ENCODE measurements at places on chromosomes 1 and 21. TPM values are rescaled to one million over a fixed set of nuclear protein-coding genes. Genes with fewer than 3 reads are reported as not detected.

DNA sequence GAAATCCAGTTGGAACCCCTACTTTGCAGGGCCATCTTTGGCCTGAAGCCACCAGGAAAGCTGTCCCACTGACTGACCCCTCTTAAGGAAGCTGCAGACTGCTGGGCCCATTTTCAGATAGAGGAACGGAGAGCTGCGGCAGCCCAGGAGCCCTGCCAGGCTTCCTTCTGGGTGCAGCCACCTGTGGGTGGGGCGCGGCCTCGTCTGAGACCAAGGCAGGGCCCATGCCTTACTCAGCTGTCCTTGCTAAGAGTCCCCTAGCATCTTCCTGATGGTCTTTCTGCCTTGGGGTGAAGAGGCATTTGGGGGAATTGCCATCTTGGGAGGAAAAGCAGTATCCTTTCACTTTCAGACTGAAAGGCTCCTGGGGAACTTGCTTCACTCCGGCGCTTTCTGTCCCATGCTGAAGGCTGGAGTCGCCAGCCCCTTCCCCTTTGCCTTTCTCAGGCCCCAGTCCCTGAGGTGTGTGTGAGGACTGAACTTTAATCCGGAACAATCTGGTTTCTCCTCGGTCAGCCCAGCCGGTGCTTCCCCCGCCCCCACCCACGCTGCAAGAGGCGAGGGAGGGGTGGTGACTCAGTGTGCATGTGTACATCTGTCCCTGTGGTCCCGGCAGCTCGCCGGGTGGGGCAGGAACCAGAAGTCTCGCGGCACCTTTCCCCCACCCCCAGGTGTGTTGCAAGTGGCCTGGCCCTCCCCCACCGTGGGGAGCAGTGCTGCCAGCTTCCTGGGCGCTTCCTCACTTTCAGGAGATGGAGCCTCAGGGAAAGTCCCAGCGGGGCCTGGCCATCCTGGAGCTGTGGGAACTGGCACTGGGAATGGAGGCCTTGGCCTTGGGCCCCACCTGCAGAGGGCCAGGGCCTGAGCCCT is 5.1 kb downstream of the ZC3H12A start:
- H3K27ac ChIP-seq: peak overlapping the region; percentile 99
- peaks cover 66% of the 10 kb centered on the region for H3K4me1 ChIP-seq
- H3K36me3 ChIP-seq: peaks cover 31% of the 10 kb centered on the region
- peak; percentile 77 for DNase-seq

DNA sequence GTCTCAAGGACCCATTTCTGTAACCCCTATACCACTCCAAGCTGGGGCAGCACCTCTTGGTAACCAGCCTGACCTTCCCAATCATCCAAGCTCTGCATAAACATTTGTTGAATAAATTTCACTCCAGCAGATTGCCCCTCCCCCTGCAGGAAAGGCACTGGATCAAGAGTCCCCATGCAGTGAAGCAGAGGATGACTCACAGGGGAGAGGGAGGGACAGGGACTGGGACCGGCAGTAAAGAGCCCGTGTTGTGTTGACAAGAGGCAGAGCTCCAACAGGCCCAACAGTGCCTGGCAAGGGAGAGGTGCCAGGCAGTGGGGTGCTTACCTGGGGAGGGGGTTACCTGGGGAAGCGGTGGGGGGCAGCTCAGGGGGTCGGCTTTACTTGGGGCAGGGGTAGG is 32.3 kb downstream of the SLC9A1 start:
- H3K4me3 ChIP-seq: no peak overlapping the region
- H3K27ac ChIP-seq: peak overlapping the region; percentile 63
- no peak for DNase-seq
- H3K27me3 ChIP-seq: no peaks in the 10 kb centered on the region

DNA sequence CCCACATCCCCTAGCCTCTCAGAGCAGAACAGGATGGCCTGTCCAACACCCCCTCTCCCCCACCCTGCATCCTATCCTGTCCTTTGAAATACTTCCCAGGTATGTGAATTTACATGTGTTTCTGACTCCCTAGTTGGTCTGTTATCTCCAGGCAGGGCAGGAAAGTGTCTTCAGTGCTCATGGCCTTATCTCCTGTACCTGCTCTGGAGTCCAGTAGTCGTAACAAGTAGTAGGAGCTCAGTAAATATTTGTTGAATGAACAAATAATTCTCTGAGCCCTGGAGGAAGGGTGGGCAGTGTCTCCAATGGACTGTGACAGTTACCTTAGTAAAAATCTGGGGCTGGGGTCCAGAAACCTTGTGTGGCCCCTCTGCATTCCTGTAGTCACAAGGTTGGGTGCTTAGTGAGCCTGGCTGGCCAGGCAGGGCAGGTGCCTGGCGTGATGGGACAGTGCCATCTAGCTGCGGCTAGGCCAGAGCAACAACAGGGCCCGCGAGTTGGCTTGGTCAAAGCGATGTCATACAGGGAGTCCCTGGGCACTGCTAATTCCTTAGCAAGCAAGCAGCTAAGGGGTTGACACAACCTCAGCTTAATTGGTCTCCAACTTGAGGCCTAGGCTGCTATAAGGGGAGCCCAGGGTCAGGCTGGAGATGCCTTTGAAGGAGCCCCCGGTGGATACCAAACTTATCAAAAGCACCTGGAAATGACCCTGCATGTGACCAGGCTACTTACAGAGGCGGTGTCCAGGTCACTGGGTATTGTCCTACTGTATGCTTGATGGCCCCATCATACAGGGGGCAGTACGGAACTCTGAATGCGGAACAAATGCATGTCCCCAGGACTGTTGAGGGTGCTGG is 89.0 kb upstream of the PPM1J start:
- H3K4me1 ChIP-seq: no peaks in the 10 kb centered on the region
- peak; percentile 41 for DNase-seq
- no peak overlapping the region for H3K27ac ChIP-seq
- H3K27me3 ChIP-seq: peaks cover 9% of the 10 kb centered on the region

DNA sequence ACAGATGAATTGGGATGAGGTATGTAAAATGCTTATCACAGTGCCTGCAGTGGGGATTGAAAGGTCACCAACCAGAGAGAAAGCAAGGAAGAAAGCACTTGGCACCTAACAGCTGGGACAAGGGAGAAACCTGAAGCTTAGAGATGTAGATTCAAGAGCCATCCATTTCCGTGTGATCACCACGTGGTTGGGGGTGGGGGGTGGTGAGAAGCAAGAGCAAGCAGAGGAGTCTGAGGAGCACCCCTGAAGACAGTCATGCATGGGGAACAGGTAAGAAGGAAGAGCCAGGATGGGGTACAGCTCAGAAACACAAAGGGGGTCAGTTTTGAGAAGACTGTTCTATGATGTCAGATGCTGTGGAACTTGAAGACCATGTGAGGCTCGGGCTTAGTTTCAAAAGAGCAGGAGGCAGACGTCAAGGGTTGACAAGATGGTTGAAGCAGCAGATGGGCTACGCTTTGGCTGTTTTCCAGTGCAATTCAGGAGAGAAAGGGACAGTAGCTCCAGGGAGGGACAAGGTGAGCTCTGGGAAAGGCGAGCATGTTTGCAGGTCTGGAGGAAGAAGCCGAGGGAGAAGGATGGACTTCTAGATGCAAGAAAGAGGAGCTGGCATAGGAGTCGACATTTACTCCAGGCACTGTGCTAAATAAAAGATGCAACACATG is 17.4 kb downstream of the KANK4 start:
- no peaks in the 10 kb centered on the region for H3K27me3 ChIP-seq
- H3K4me3 ChIP-seq: no peak overlapping the region
- no peaks in the 10 kb centered on the region for H3K36me3 ChIP-seq

DNA sequence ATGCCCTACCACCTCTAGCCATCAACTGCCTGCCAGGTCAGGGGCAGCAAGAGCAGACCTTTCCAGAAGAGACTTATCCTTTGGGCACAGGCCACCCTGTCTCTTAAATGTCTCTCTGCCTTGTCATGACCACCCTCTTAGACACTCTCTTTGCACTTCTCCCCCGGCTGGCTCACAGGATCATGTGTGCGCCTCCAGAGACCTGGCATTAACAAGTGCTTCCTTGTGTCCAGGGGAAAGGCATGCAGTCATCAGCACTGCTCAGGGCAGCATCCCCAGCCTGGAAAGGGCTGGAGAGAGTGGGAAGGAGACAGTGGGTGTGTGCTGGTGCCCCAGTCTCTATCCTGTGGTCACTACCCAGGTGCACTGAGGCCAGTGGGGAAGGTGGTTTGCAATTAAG is 85.2 kb upstream of the TLR5 start:
- no peaks in the 10 kb centered on the region for H3K36me3 ChIP-seq
- H3K27me3 ChIP-seq: peaks cover 7% of the 10 kb centered on the region
- H3K27ac ChIP-seq: no peak overlapping the region
- H3K4me1 ChIP-seq: peaks cover 13% of the 10 kb centered on the region

- H3K36me3 ChIP-seq: no peaks in the 10 kb centered on the region
- H3K27ac ChIP-seq: no peak overlapping the region
- H3K27me3 ChIP-seq: peaks cover 2% of the 10 kb centered on the region
- DNase-seq: no peak
- peaks cover 22% of the 10 kb centered on the region for H3K4me1 ChIP-seq
Observed at GRCh38 chr1:27397749-27398148, 5.3 kb downstream of the GPR3 start.

- no peaks in the 10 kb centered on the region for H3K36me3 ChIP-seq
- peaks cover 2% of the 10 kb centered on the region for H3K27me3 ChIP-seq
- DNase-seq: no peak
- no peaks in the 10 kb centered on the region for H3K4me1 ChIP-seq
- no peak overlapping the region for H3K27ac ChIP-seq
Observed at GRCh38 chr21:37908691-37909090, 7.6 kb downstream of the KCNJ6 start.

DNA sequence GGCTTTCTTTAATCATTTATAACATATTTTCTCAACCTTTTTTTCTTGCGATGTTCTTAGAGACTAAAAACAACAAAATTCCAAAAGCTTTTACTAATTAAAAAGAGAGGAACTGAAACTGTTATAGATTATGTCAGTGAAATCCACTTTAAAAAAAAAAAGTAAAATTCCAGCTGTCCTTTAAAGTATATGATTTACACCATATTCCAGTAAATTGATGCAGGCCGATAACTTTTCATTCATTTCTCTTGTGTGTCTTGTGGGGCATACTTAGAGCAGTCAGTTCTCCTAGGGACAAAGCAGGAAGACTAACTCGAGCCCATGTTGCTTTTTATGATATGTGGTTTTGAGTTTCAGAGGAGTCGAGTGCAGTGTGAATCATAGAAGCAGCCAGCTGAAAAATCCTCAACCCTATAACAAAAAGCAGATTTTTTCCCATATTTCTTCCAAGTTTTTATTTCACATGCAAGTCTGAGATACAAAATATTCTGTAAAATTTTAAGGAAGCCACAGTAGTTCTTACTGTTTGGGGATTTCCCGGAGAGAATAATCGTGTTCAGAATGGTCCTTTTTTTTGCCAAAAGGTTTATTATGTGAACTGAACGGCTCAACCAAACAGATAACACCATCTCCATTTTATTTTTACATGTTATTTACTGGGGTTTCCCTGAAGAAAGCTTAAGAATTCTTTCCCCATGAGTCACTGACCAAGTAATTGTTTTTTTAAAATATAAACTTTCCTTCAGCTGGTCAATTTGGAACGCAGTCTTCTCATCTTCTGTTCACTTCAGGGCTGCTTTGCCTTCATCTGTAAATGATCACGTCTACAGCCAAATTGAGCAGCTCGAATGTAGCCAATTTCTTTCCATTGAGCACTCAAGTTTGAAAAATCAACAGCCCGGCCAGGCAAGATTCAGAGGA is 77.0 kb upstream of the C1orf105 start:
- H3K36me3 ChIP-seq: peaks cover 16% of the 10 kb centered on the region
- no peak for DNase-seq
- H3K27ac ChIP-seq: peak overlapping the region; percentile 89
- H3K27me3 ChIP-seq: peaks cover 6% of the 10 kb centered on the region
- peak overlapping the region; percentile 73 for H3K4me3 ChIP-seq
- H3K4me1 ChIP-seq: peaks cover 31% of the 10 kb centered on the region

- no peaks in the 10 kb centered on the region for H3K4me1 ChIP-seq
- H3K36me3 ChIP-seq: no peaks in the 10 kb centered on the region
- peaks cover 2% of the 10 kb centered on the region for H3K27me3 ChIP-seq
- no peak overlapping the region for H3K27ac ChIP-seq
- DNase-seq: no peak
- no peak overlapping the region for H3K4me3 ChIP-seq
Observed at GRCh38 chr1:102120910-102121309, 124.2 kb upstream of the OLFM3 start.

- H3K4me3 ChIP-seq: no peak overlapping the region
- H3K27ac ChIP-seq: no peak overlapping the region
- H3K36me3 ChIP-seq: no peaks in the 10 kb centered on the region
- peaks cover 4% of the 10 kb centered on the region for H3K27me3 ChIP-seq
- no peak for DNase-seq
- no peaks in the 10 kb centered on the region for H3K4me1 ChIP-seq
Observed at GRCh38 chr1:182977480-182977879, 24.5 kb upstream of the SHCBP1L start.

DNA sequence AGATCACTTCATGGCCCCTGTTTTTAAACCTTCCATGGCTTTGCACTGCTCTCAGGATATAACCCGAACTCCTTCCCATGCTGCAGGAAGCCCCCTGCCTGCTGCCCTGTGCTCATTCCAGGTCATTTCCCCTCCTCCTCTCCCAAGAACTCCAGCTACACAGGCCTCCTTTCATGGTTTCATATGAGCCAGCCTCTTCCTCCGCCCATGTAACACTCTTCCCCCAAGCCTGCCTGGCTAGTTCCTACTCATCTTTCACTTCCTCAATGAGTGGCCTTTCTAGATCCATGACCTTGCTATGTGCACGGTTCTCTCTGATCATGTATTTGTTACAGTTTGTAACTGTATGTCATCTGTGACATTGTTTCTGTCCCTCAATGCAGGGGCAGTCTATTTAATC is 3.1 kb upstream of the NCF2 start:
- H3K36me3 ChIP-seq: no peaks in the 10 kb centered on the region
- no peak overlapping the region for H3K27ac ChIP-seq
- H3K4me1 ChIP-seq: no peaks in the 10 kb centered on the region
- peaks cover 7% of the 10 kb centered on the region for H3K27me3 ChIP-seq
- no peak overlapping the region for H3K4me3 ChIP-seq
- DNase-seq: no peak

- no peaks in the 10 kb centered on the region for H3K4me1 ChIP-seq
- H3K27me3 ChIP-seq: peaks cover 10% of the 10 kb centered on the region
- H3K4me3 ChIP-seq: no peak overlapping the region
- no peak overlapping the region for H3K27ac ChIP-seq
Observed at GRCh38 chr1:209585672-209586071, 2.2 kb downstream of the CAMK1G start.

- peaks cover 3% of the 10 kb centered on the region for H3K36me3 ChIP-seq
- peak overlapping the region; percentile 95 for H3K4me3 ChIP-seq
Observed at GRCh38 chr1:205317311-205317917, 4.1 kb downstream of the NUAK2 start.

Gene PSMB4
- polyA plus RNA-seq: 64.4 TPM

Gene NTRK1
- polyA plus RNA-seq: not detected

Gene PGBD2
- polyA plus RNA-seq: 12.4 TPM

Gene SYT14
- not detected for polyA plus RNA-seq

Gene ALX3
- polyA plus RNA-seq: not detected

Gene PDPN
- polyA plus RNA-seq: not detected

Data from immature natural killer cell (primary cell).